Tibial artery (tissue), 4 donors: ENCODE measurements at places on chromosomes 5 and 9.

DNA sequence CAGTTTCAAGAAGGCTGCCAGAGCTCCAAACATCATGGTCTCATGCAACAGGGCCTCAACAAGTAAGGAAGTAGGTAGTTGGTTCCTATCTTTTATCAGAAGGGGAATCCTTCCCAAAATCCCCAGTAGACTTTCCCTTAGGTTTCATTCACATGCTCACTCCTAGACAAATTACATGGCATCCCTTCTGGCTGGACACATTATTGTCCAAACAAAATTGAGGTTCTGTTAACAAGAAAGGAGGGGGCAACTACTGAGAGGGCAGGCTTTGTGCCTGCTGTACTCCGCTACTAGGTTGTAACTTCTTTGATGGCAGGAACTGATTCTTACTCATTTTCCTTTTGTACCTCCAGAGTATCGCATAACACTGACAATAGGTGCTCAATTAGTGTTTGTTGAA, 56.0 kb upstream of the OSMR start:
- DNase-seq: no peak
- H3K27ac ChIP-seq: no peak overlapping the region
- H3K4me3 ChIP-seq: no peak overlapping the region
- no peaks in the 10 kb centered on the region for H3K27me3 ChIP-seq

GRCh38 chr9:89843591-89843990, 238.8 kb downstream of the GADD45G start:
- H3K4me1 ChIP-seq: no peaks in the 10 kb centered on the region
- DNase-seq: no peak
- H3K27me3 ChIP-seq: no peaks in the 10 kb centered on the region
- no peak overlapping the region for H3K27ac ChIP-seq
- no peak overlapping the region for H3K4me3 ChIP-seq

DNA sequence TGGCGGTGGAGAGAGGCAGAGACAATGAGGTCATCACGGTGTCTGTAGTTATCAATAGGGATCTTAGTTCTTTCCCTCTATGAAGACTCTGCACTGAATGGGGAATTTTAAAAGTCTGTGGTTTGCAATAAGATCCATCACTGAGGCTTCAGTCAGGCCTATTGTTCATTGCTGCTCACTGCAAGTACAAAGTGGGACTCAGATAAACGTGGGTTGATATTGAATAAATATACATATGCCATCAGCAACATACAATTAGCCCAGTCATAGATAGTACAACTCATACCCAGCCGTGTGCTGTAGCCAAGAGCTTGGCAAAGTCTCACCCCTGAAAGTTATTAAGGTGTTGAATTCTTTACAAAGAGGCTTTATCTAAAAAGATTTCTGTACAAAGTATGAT, 88.4 kb downstream of the ENC1 start:
- no peaks in the 10 kb centered on the region for H3K27me3 ChIP-seq
- H3K27ac ChIP-seq: no peak overlapping the region
- no peaks in the 10 kb centered on the region for H3K36me3 ChIP-seq
- no peaks in the 10 kb centered on the region for H3K4me1 ChIP-seq
- no peak overlapping the region for H3K4me3 ChIP-seq
- no peak for DNase-seq

- no peaks in the 10 kb centered on the region for H3K27me3 ChIP-seq
- H3K4me1 ChIP-seq: peaks cover 18% of the 10 kb centered on the region
- H3K36me3 ChIP-seq: no peaks in the 10 kb centered on the region
Measured at GRCh38 chr5:91296674-91297143, 86.4 kb downstream of the ARRDC3 start.

- no peaks in the 10 kb centered on the region for H3K27me3 ChIP-seq
- DNase-seq: no peak
- H3K27ac ChIP-seq: no peak overlapping the region
- no peaks in the 10 kb centered on the region for H3K36me3 ChIP-seq
- H3K4me1 ChIP-seq: no peaks in the 10 kb centered on the region
Measured at GRCh38 chr5:58317808-58318207, 142.1 kb downstream of the PLK2 start.

GRCh38 chr5:158430166-158430797, 571.3 kb upstream of the CLINT1 start:
- no peak overlapping the region for H3K4me3 ChIP-seq
- no peaks in the 10 kb centered on the region for H3K36me3 ChIP-seq
- no peaks in the 10 kb centered on the region for H3K4me1 ChIP-seq
- no peaks in the 10 kb centered on the region for H3K27me3 ChIP-seq

DNA sequence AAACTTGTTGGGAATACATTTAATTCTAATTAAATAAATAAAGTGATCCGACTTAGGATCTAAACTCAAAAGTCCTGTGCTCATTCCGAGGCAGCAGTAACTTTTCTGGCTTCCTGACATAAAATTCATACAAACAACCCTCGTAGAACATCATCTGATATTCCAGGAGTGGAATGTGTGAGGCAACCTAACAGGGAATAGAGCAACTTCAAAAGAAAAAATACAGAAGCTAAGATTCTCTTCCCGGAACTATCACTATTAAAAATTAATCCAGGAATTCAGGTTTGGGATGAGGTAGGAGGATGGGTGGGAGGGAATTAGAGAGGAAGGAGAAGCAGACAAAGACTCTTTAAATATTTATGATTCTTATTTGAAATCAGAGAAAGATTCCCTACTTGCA, 32.9 kb upstream of the TRIO start:
- H3K27me3 ChIP-seq: no peaks in the 10 kb centered on the region
- no peak for DNase-seq

DNA sequence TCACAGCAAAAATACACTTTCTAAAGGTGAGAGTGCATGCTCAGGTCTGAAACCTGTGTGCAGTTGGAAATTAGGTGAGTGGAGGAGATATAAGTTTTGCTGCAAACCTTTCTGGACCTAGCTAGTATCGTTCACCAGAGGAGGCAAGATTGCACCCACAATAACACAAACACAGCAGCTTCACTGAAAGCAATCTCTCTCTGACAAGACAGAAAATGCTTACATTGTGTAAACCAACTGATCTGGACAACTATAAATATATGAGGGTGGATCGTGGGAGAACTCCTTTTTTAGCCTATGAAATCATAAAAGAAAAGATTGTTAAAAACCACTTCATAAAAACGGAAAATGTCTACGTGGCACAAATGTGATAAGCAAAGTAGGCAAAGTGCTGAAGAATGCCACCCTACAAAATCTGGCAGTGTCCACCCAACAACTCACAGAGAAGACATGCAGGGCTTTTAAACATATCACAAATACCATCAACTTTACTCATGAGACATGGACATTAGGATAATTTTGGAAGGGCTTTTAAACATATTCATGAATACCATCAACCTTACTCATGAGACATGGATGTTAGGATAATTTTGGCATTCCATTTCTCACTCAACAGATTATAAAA, 134.3 kb downstream of the CDH18 start:
- H3K4me3 ChIP-seq: no peak overlapping the region
- H3K36me3 ChIP-seq: no peaks in the 10 kb centered on the region
- no peak for DNase-seq
- H3K27me3 ChIP-seq: no peaks in the 10 kb centered on the region
- H3K4me1 ChIP-seq: no peaks in the 10 kb centered on the region

- H3K36me3 ChIP-seq: peaks cover 51% of the 10 kb centered on the region
- H3K4me3 ChIP-seq: no peak overlapping the region
- DNase-seq: no peak
- H3K27me3 ChIP-seq: no peaks in the 10 kb centered on the region
- no peaks in the 10 kb centered on the region for H3K4me1 ChIP-seq
- no peak overlapping the region for H3K27ac ChIP-seq
Measured at GRCh38 chr5:31492869-31493268, 39.0 kb downstream of the DROSHA start.

DNA sequence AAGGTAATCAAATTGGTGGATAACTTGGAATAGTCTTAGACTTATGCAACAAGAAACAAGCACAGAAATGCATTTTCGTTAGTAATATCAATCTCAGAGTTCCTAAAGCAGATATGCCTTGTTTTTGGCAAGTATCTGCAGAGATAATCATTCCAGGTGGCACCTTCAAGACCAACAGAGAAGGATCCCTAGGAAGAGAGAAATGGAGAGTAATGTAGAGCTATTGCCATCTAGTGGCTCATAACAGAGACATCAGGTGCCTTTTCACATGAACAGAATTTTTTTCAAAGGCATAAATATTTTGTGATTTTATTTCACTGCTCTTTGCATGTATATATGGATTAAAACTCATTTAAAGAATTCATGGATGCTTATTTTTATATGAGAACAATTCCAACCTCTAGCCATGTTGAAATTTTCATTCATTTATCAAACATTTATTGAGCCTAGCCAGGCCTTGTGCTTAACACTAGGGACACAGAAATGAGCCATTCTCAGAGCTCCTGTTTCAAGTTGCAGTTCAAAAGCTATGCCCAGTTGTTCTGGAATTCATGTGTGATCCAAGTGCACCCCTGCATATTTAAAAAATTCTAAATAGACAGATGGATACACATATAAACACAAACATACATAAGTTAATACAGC, 117.5 kb upstream of the OR13F1 start:
- no peaks in the 10 kb centered on the region for H3K4me1 ChIP-seq
- no peak overlapping the region for H3K4me3 ChIP-seq
- DNase-seq: no peak
- no peaks in the 10 kb centered on the region for H3K36me3 ChIP-seq
- H3K27ac ChIP-seq: no peak overlapping the region

DNA sequence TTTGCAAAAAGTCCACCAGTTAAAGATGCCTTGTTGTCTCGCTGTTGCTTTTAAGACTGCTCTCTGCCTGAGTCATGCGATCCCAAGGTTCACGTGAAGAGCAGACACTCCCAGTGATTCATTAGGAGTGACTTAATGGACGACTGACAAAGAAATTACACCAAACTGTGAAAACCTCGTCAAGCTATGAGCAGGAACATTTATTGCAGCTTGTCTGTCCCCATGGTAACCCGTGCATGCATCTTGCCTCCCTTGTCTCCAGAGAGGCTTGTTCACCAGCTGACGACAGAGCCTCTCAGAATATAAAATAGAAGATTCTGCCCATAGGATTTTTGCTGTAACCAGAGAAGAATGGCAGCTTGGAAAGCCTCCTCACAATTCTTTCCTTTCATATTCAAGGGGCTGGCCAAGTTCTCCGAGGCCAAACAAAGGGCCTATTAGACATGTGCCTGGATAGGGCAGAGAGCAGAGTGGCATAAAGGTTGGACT, 352.7 kb downstream of the SPOCK1 start:
- H3K4me3 ChIP-seq: no peak overlapping the region
- no peaks in the 10 kb centered on the region for H3K27me3 ChIP-seq
- H3K36me3 ChIP-seq: no peaks in the 10 kb centered on the region
- peak overlapping the region; percentile 58 for H3K27ac ChIP-seq
- DNase-seq: peak; percentile 78

GRCh38 chr9:70829591-70830265, 291.7 kb downstream of the TRPM3 start:
- H3K4me3 ChIP-seq: no peak overlapping the region
- H3K4me1 ChIP-seq: no peaks in the 10 kb centered on the region
- no peaks in the 10 kb centered on the region for H3K27me3 ChIP-seq
- H3K36me3 ChIP-seq: no peaks in the 10 kb centered on the region
- H3K27ac ChIP-seq: no peak overlapping the region

GRCh38 chr5:108941746-108942145, 194.0 kb downstream of the FER start:
- H3K4me3 ChIP-seq: no peak overlapping the region
- H3K4me1 ChIP-seq: no peaks in the 10 kb centered on the region
- H3K27me3 ChIP-seq: no peaks in the 10 kb centered on the region
- no peaks in the 10 kb centered on the region for H3K36me3 ChIP-seq
- no peak overlapping the region for H3K27ac ChIP-seq

DNA sequence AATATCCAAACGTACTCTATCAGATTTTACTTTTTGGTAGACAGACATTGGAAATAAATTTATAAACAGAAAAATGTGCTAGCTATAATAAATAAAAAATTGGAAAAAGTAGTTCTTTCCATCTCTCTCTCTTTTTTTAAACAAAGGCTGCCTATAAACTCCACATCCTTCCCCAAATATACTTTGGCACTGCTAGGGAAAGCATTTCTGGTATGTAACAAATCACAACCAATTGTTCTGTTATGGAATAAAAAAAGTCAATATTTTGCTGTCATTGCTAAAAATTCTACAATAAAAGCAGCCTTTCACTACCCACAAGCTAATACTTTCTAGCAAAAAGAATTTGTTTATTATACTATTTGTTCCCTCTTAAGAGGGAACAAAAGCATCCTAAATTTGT, 169.2 kb upstream of the TARS1 start:
- H3K27me3 ChIP-seq: no peaks in the 10 kb centered on the region
- no peaks in the 10 kb centered on the region for H3K4me1 ChIP-seq
- no peak for DNase-seq
- H3K4me3 ChIP-seq: no peak overlapping the region
- H3K27ac ChIP-seq: no peak overlapping the region

DNA sequence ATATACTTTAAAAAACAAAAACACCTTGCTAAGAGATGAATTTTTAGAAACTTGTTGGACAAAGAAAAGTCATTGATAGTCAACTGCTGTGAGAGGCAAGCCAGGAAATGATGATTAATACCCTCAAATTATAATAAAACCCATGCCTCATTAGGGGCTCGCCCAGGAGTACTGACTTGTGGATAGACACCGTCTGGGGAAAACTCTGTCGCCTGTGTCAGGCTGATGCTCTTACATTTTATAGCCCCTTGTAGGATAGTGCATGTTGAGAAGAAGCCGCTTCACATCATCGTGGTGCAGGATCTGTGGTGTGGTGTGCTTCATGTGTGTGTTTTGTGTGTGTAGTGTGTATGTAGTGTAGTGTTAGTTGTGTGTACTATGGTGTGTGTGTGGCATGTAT, 39.1 kb downstream of the SYK start:
- no peak overlapping the region for H3K4me3 ChIP-seq
- H3K36me3 ChIP-seq: no peaks in the 10 kb centered on the region
- no peak for DNase-seq

DNA sequence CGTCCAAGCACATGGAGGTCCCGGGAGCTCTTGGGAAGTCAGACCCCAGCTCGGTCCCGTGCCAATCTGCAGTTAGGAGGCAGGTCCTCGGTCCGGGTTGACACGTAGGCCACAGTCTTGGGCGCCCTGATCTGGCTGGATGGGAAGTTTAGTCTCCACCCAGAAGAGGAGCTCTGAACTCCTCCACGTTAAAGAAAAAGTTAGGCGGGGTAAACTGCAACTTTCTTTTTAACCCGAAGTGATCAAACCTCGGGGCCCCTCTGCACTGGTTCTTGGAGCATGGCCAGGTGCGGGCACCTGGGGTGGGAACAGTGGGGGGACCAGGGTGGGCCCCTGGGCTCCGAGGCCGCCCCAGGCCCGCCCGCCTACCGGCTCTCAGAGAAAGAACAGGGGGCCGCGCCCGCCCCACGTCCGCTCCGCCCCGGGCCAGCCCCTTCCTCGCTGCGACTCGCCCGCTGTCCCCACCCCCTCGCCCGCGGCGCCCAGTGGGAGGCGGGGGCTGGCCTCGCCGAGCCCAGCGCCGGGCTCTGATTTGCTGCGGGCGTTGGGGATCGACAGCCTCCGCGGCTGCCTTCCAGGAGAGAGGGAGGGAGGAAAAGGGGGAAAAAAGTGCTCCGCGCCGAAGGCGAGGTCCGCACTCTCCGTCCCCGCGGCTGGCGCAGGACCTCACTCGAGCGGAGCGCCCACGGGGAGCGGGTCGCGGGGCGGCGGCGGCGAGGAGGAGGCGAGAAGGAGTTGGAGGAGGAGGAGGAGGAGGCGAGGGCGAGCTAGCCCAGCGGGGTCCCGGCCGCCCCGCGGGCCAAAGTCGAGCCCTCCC, at the start of gene COL5A1:
Gene COL5A1, plus strand, starts transcription at position 631 of the 817 bp plus-strand sequence. CDS start 385 bp downstream, outside the sequence.
- peaks cover 44% of the 10 kb centered on the region for H3K4me1 ChIP-seq
- peak within 1 kb of the TSS; percentile 91 for H3K4me3 ChIP-seq
- peak within 1 kb of the TSS; percentile 96 for H3K27ac ChIP-seq
- peak; percentile 97 for DNase-seq

- no peak overlapping the region for H3K27ac ChIP-seq
- no peak overlapping the region for H3K4me3 ChIP-seq
- H3K27me3 ChIP-seq: no peaks in the 10 kb centered on the region
- no peaks in the 10 kb centered on the region for H3K4me1 ChIP-seq
- DNase-seq: no peak
Measured at GRCh38 chr9:2199999-2200796, 185.1 kb downstream of the SMARCA2 start.
